ENCODE measurements at places on chromosomes 11 and 22. TPM values are rescaled to one million over a fixed set of nuclear protein-coding genes. Genes with fewer than 3 reads are reported as not detected.

DNA sequence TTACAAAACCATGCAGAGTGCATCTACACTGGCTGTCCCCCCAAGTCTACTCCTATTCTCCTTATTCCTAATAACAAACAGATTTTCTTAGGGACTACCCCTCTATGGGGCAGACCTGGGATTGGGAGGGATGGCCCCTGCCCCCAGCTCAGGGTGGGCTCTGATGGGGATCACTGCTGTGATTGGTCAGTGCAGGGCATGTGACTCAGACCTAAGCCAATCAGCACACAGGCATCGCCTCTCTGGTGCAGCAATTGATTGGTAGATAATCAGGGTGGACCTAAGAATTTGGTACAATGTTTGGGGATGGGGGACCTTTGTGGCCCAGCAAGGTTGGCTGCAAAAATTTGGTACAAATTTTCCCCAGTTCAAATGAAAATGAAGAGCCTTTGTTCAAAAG, 57.2 kb upstream of the SHANK2 start:
- DNase-seq = no peak
- H3K36me3 ChIP-seq = no peaks in the 10 kb centered on the region
- no peaks in the 10 kb centered on the region for H3K4me1 ChIP-seq
- no peak overlapping the region for H3K27ac ChIP-seq

DNA sequence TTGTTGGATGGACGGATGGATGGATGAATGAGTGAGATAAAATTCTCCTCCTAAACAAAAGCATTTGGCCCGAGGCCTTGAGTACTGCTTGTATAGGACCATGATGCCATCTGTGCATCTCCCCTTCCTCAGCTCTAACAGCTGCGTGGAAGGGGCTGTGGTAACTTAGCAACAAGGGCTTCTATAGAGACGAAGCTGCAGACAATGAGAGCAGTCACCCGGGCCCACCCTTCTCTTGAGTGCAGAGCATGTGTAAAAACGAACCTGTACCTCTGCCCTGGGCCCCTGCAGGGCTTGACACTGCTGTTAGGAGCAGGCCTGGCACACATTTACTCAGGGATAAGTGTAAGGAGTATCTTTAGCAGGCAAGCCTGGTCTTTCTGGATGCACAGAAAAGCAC, 391.5 kb downstream of the CADM1 start:
- no peak overlapping the region for H3K4me3 ChIP-seq
- H3K36me3 ChIP-seq = no peaks in the 10 kb centered on the region

DNA sequence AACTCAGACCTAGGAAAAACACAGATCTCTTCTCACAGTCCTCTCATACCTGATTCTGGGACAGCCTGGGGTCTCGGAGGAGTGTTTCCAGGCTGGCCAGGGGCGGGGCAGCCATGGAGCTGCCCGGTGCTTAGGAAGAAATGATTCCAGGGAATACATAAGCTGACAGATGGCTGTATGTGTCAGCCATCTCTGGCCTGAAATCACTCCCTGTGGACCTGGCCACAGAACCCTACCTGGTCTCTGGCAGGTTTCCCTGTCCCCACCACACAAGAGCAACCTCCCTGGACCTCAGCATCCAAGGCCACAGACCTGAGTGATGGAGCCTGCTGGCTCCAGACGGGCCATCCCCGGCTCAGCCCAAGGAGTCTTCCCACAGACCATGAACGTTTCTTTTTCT, 10.0 kb downstream of the GGA1 start:
- H3K27ac ChIP-seq = no peak overlapping the region
- no peak overlapping the region for H3K4me3 ChIP-seq
- no peak for DNase-seq
- H3K27me3 ChIP-seq = no peaks in the 10 kb centered on the region
- H3K4me1 ChIP-seq = peaks cover 2% of the 10 kb centered on the region
- peaks cover 10% of the 10 kb centered on the region for H3K36me3 ChIP-seq

GRCh38 chr22:43101306-43101705, 9.2 kb upstream of the BIK start:
- H3K4me3 ChIP-seq = no peak overlapping the region
- no peaks in the 10 kb centered on the region for H3K4me1 ChIP-seq
- H3K36me3 ChIP-seq = no peaks in the 10 kb centered on the region
- DNase-seq = no peak
- no peaks in the 10 kb centered on the region for H3K27me3 ChIP-seq

DNA sequence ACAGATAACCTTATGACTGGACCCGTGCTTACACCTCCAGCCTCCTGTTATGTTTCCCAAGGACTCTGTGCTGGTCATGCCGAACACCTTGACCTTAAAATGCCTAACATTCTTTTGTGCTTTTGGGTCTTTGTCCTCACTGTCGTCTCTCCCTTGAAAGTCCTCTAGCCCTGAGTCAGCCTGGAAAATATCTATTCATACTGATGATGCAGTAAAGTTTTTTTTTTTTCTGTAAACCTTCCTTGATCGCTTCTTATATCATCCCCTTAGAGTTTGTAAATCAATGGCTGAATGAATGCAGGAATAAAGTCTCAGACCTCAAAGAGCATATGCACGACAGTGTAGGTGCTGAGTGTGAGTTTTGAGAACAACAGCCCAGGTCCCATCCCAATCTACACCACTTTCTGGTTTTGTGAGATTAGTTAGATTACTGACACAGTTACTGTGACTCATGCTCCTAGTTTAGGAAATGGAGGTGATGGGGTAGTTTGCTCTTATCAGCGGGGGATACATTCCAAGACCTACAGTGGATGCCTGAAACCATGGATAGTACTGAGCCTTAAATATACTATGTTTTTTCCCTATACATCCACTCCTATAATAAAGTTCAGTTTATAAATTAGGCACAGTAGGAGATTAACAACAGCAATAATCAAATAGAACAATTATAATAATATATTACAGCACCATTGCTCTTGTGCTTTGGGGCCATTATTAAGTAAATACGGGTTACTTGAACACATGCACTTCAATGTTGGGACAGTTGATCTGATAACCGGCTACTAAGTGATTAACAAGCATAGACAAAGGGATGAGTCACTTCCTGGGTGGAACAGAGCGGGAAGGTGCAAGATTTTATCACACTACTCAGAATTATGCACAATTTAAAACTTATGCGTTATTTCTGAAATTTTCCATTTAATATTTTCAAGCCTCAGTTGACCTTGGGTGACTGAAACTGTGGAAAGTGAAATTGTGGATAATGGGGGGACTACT, 8.6 kb downstream of the TCN1 start:
- H3K36me3 ChIP-seq = no peaks in the 10 kb centered on the region
- H3K4me3 ChIP-seq = no peak overlapping the region
- DNase-seq = no peak
- H3K4me1 ChIP-seq = no peaks in the 10 kb centered on the region
- H3K27ac ChIP-seq = no peak overlapping the region
- H3K27me3 ChIP-seq = no peaks in the 10 kb centered on the region

DNA sequence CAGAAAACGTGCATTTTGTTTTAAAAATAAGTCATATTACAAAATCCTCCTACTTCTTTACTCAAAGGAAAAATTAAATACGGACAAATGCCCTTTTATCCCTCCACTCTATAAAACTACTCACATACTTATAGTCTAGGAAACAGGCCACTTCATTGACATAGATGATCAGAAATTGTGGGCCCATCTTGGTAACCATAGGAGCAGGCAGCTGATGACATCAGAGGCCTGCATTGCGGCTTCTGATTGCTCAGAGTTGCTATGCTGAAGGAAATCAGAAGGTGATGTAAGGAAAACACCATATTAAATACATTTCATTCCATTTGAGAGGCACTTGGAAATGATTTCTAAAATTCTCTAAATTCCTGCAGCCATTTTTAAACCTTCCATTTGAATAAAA, 27.0 kb downstream of the FAM76B start:
- H3K4me3 ChIP-seq = no peak overlapping the region
- no peak for DNase-seq
- no peak overlapping the region for H3K27ac ChIP-seq
- H3K36me3 ChIP-seq = no peaks in the 10 kb centered on the region

GRCh38 chr11:69819541-69820070, 390 bp upstream of the FGF3 start:
- H3K4me3 ChIP-seq = no peak overlapping the region
- no peak overlapping the region for H3K27ac ChIP-seq
- no peaks in the 10 kb centered on the region for H3K27me3 ChIP-seq
- no peak for DNase-seq
- H3K36me3 ChIP-seq = no peaks in the 10 kb centered on the region
- H3K4me1 ChIP-seq = no peaks in the 10 kb centered on the region

DNA sequence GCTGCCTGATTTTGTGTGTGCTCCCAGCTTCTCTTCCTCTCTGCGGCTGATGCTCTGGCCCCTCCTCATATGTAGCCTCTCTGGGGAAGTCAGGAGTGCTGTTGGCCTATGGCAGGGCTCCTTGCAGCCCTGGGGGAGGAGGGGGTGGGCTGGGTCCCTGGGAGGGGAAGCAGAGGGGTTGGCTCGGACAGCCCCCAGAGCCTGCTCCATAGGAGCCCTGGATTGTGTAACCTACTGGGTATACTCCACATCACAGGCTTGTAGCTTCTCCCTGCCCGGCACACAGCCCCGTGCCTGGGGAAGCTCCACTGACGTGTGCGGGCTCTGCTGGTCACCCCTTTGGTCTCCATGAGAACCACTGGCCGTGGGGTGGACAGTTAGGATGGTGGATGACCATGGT, 113.8 kb downstream of the ST3GAL4 start:
- no peak overlapping the region for H3K27ac ChIP-seq
- no peaks in the 10 kb centered on the region for H3K4me1 ChIP-seq
- no peaks in the 10 kb centered on the region for H3K27me3 ChIP-seq
- DNase-seq = no peak

- no peaks in the 10 kb centered on the region for H3K27me3 ChIP-seq
- DNase-seq = no peak
- no peak overlapping the region for H3K4me3 ChIP-seq
- H3K27ac ChIP-seq = no peak overlapping the region
- H3K36me3 ChIP-seq = no peaks in the 10 kb centered on the region
These were observed 1125.0 kb downstream of the BRD1 start for GRCh38 chr22:48702573-48703264.

Gene FAM111B
- not detected for polyA plus RNA-seq

Gene GRM5
- polyA plus RNA-seq = not detected

Gene UPK3A
- 0.25 TPM for polyA plus RNA-seq
